Pancreas (tissue), 10 donors: ENCODE measurements at places on chromosomes 5 and 9.

GRCh38 chr9:82531795-82532194 is 531.1 kb downstream of the RASEF start:
- H3K27me3 ChIP-seq: no peaks in the 10 kb centered on the region
- no peak overlapping the region for H3K4me3 ChIP-seq
- no peak for DNase-seq
- no peaks in the 10 kb centered on the region for H3K4me1 ChIP-seq
- H3K27ac ChIP-seq: no peak overlapping the region
- no peaks in the 10 kb centered on the region for H3K36me3 ChIP-seq

DNA sequence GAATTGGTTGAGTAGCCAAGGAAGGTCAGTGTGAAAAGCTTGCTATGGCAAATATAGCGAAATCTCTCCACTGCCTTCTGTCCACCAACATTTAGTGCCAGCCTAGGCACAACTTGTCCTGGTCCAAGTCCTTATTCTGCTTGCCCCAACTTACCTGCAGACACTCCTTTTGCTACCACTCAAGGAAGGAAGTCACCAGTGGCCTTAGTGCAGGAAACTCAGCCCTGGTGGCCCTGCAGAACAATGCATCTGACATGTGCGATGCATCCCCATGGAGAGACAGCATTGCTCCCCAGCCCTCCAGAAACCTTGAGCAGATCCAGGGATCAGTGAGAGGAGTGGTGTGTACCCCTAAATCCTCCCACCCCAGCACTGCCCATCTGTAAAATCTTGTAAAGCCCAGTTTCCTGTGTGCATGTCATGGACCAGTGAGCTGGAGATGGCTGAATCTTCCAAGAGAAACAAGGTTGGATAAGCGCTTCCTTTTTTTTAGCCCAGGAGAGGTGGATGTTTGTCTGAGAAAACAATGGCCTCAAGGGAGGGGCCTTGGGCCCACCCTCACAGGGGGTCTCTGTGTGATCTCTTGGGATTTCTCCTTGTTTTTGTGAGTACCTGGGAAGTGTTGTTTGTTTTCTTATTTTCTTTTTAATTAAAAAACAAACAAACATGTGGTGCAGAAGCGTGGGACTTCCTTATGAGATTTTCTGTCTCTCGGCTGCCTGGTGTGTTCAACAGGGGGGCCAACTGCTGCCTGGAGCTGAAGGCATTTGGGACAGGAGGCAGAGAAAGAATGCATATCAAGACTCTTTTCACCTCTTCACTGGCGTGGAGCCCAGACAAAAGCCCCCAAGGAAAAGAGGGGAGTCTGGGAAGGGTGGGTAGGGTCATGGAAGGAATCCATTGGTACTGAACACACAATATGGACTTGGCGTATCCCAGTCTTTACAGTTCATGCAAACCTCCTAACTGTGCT is 3.6 kb downstream of the FOXI1 start:
- no peak for DNase-seq
- no peak overlapping the region for H3K4me3 ChIP-seq
- no peaks in the 10 kb centered on the region for H3K4me1 ChIP-seq
- no peaks in the 10 kb centered on the region for H3K27me3 ChIP-seq
- H3K36me3 ChIP-seq: no peaks in the 10 kb centered on the region

GRCh38 chr9:18478501-18479361 is 4.8 kb downstream of the ADAMTSL1 start:
- H3K4me3 ChIP-seq: no peak overlapping the region
- H3K27ac ChIP-seq: no peak overlapping the region
- no peaks in the 10 kb centered on the region for H3K4me1 ChIP-seq
- DNase-seq: no peak
- H3K27me3 ChIP-seq: no peaks in the 10 kb centered on the region
- H3K36me3 ChIP-seq: no peaks in the 10 kb centered on the region

DNA sequence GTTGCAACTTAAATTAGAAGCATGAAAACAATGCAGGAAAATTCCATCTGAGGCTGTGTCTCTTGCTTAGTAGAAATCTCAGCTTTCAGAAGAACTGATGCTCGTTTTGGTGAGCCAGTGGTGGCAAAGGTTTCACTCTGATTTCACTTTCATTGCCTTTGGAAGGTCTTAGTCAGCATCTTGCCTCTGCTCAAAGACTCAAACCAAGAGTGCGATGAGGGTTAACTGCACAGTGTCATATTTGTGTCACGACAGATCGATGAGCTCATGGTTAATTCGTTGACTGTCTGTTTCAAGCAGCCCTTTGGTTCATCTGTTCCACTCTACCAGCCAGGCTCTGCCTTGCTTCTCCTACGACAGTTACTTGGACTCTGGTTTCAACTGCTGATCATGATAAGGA is 331.3 kb upstream of the KIF2A start:
- H3K27me3 ChIP-seq: no peaks in the 10 kb centered on the region
- no peak overlapping the region for H3K27ac ChIP-seq
- no peaks in the 10 kb centered on the region for H3K4me1 ChIP-seq
- no peaks in the 10 kb centered on the region for H3K36me3 ChIP-seq

DNA sequence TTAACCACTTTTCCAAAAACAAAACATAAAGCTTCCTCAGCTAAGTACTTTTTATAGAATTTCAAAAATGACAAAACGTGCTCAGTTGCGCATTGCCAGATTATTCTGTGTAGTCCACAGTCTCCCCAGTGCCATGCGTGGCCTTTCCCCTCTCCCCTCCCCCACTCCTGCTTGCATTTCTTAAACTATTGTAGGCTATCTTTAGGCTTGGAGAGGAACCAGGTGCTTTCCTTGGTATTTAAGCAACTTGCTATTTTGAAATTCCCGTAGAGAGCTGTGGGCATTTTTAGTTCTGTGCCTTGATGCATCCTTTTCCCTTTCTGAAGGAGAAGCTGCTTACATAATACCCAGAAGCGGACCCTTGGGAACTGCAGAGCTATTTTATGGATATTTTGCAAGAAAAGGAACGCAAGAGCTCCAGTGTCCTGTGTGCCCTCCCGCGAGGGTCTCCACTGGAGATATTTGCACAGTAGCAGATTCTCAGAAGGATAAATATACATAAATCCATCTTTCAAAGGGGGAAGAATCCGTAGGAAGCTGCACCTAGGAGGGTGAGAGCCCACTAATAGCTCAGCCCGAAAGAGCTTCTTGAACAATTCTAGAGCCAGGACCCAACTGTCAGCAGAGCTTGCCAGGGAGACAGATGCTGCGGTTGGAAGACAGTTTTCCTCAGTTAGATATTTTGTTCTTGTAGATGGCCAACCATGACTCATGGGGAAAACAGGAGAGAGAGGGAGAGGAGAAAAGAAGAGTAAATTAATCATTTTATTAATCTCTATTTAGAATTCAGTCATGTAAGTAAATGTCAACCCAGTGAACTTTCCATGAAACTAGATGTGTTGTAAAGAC is 1298.3 kb upstream of the WWC1 start:
- no peaks in the 10 kb centered on the region for H3K27me3 ChIP-seq
- H3K4me3 ChIP-seq: no peak overlapping the region
- no peak overlapping the region for H3K27ac ChIP-seq
- no peaks in the 10 kb centered on the region for H3K36me3 ChIP-seq

DNA sequence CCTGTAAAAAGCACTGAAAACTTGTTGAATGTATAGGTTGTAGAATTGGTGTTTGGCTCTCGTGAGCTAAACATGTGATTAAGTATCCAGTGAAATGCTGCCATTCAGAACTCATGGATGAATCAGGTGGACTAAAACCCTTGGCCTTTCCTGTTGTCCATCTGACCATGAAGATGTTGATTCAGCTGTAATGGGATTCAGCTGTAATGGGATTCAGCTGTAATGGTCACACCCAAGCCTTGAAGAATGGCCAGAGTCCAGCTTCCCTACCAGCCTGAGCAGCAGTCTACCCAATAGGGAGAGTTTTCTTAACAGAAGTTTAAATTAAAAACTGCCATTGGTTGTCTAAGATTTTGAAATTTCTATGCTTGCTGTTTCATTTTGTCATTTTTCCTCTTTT is 18.1 kb downstream of the MAMDC2 start:
- no peaks in the 10 kb centered on the region for H3K4me1 ChIP-seq
- H3K4me3 ChIP-seq: no peak overlapping the region
- no peaks in the 10 kb centered on the region for H3K36me3 ChIP-seq
- no peaks in the 10 kb centered on the region for H3K27me3 ChIP-seq
- DNase-seq: no peak
- H3K27ac ChIP-seq: no peak overlapping the region

DNA sequence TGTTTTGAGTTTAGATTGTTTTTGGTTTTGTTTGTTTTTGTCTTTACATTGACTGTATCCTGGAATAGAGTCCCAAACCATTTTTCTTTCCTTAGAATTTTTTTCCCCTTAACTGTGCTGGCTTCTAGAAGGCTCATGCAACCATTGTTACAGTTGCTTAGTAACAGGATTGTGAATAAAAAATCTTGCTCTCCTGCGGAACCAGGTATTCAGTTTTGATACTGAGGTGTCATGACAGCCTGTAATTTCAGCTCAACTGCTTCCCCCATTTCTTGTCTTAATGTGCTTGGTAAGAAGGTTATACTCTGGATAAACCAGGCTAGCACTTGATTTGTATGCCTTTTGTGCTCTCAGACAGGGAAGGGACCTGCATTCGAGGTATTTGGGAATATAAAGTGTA is 42.1 kb downstream of the FOCAD start:
- no peak overlapping the region for H3K4me3 ChIP-seq
- H3K27me3 ChIP-seq: no peaks in the 10 kb centered on the region

DNA sequence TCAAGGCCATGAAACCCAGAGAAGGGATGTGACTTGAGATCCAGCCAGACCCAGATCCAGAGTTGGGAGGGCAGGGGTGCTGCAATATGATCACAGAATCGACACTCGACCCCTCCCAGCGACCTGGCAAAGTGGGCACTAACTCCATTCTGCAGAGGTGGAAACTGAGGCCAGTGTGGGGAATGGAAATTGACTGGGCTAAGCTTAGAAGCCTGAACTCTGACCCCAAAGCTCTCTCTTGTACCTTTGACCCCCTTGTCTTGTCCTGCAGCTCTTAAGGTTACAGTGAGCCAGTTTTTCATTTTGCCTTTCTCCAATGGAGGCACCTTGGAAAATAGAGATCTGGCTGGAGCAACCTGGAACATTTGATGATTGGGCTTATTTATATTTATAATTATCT is 14.5 kb upstream of the ERGIC1 start:
- H3K27me3 ChIP-seq: no peaks in the 10 kb centered on the region
- H3K36me3 ChIP-seq: no peaks in the 10 kb centered on the region
- no peak overlapping the region for H3K27ac ChIP-seq

DNA sequence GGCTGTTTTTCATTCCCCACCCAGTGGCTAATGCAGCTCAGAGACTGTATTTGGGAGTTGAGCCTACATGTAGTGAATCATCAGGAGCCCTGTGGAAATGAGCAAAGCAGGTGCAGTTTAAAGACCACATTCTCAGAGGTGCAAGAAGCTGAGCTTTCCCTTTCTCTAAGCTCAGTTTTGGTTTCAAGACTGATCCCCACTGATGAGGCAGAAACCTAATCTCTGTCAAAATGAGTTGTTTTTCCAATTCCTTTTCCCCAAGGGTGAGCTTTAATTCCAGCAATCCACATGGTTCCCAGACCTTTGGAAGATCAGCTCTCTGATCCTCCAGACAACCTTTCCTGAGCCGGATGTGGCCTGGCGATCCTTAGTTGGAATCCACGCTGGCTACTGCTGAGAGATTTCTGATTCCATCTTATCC is 420.5 kb downstream of the EBF1 start:
- no peak for DNase-seq
- no peak overlapping the region for H3K27ac ChIP-seq
- no peaks in the 10 kb centered on the region for H3K4me1 ChIP-seq

DNA sequence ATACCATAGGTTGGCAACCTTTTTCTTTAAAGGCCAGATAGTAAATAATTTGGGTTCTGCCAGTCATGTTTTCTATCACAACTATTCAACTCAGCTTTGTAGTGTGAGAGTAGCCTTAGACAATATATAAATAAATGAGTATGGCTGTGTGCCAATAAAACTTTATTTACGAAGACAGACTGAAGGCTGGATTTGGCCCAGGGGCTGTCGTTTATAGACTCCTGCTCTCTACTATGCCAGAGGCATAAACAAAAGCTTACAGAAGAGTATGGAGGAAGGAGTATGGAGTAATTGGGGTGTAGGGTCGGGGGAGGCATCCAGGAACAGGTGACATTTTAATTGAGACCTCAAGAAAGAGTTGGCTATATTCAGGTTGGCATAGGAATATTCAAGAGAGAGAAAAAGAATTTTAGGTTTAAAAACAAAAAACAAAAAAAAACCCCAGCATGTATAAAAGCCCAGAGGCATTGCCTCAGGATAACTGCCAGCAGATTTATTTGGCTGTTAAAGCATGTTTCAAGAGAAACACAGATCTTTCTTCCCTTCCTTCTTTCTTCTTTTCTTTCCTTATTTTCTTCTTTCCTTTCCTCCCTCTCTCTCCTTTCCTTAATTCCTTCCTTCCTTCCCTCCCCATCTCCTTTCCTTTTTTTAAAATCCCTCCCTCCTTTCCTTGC is 39.9 kb downstream of the SLIT3 start:
- H3K36me3 ChIP-seq: no peaks in the 10 kb centered on the region
- H3K4me1 ChIP-seq: no peaks in the 10 kb centered on the region
- H3K27ac ChIP-seq: no peak overlapping the region
- no peaks in the 10 kb centered on the region for H3K27me3 ChIP-seq
- H3K4me3 ChIP-seq: no peak overlapping the region

GRCh38 chr5:43042176-43042625 is 2.1 kb upstream of the ANXA2R start:
- peak; percentile 85 for DNase-seq
- H3K4me1 ChIP-seq: no peaks in the 10 kb centered on the region

DNA sequence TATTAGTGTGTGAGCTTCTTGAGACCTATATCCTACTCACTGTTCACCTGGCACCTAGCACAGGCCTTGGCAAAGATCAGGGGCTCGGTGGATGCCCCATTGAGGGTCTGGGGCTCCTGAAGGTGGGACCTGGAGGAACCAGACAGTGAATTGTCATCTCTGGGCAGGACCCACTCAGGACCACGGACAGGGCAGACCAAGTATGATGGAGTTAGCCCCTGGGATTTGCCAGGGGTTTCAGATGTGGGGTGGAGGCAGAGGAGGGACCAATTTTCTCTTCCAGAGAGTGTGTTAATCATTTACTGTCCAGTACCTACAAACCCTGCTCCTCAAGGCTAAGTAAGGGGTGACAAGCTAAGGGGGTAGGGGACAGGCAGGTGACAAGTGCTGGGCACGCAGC is 29.3 kb upstream of the TBC1D2 start:
- H3K36me3 ChIP-seq: no peaks in the 10 kb centered on the region
- H3K27me3 ChIP-seq: no peaks in the 10 kb centered on the region
- H3K4me1 ChIP-seq: no peaks in the 10 kb centered on the region
- H3K4me3 ChIP-seq: no peak overlapping the region
